ENCODE measurements at places on chromosomes 3 and 15. TPM values are rescaled to one million over a fixed set of nuclear protein-coding genes. Genes with fewer than 3 reads are reported as not detected.
A peak's percentile ranks its signal among the peaks of the same experiment; 100 is the strongest.

The SNX22 gene
- polyA plus RNA-seq, result 1.1 TPM

The KBTBD13 gene
- polyA plus RNA-seq, result 2.0 TPM

GRCh38 chr3:143668924-143669790, 179.1 kb downstream of the SLC9A9 start:
- peak; percentile 6 for DNase-seq

DNA sequence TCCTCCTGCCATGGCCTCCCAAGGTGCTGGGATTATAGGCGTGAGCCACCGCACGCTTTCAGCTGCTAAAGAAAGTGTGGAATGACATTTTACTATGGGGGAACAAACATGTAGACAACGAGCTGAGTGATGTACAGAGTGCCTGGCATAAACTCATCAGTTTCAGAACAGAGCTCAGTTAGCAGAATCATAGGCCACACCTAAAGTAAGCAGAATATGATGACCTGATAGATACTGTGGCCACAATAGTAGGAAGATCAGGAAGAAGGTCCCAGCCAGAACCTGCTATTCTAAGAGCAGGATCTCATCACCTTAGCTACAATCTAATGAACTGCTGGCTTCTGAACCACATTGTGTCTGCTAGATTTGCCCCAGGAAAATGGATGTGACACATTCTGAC, 158.3 kb downstream of the TPRG1 start:
- no peak for DNase-seq

GRCh38 chr15:34759347-34759746, 4.5 kb upstream of the GJD2 start:
- no peak for DNase-seq

DNA sequence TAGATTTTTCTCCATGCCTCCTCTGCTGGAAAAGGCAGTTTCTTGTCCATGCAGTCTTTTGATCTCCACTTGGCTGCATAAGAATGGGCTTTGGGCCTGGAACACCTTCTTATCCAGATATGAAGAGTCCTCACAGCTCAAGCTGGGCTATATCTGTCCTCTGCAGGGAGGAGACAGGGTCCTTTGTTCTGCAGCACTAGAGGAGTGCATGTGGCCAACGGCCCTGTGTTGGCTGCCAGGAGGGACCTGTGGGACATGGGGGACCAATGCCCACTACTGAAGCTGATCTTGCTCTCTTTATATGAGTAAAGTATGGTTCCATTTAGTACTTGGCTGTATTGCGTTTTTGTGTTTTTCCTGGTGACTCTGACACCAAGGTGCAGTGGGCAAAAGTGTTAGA, 157.3 kb upstream of the ABI3BP start:
- no peak for DNase-seq

GRCh38 chr3:126356373-126357264, 589 bp downstream of the KLF15 start:
- no peak for DNase-seq
